Mucosa of gallbladder (tissue), 1 donor: ENCODE measurements at places on chromosomes 16 and 17.

DNA sequence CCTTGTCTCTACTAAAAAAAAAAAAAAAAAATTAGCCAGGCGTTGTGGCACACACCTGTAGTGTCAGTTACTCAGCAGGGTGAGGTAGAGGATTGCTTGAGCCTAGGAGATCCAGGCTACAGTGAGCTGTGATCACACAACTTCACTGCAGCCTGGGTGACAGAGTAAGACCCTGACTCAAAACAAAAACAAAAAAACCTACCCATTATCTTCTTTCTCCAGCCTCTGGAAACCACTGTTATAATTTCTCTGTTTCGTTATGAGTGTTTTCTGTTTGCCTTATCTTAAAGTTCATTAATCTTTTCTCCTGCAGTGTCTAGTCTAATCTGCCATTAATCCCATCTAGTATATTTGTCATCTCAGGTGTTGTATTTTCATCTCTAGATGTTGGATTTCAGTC, 18.6 kb upstream of the CLTC start:
- DNase-seq: no peak

- no peak for DNase-seq
These were observed 9.6 kb upstream of the UQCRC2 start for GRCh38 chr16:21943571-21943970.

DNA sequence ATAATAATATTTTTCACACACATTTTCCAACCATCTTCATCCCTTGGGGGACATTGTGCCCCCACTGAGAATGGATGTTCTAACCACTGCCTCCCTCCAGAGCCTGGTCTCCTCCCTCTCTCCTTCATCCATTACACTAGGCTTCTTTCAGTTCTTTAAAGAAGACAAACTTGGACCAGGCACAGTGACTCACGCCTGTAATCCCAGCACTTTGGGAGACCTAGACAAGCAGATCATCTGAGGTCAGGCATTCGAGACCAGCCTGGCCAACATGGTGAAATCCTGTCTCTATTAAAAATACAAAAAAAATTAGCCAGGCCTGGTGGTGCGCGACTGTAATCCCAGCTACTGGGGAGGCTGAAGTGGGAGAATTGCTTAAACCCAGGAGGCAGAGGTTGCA, 6.5 kb downstream of the ALOX15 start:
- no peak for DNase-seq

GRCh38 chr16:11583889-11584565, 2.7 kb downstream of the LITAF start:
- DNase-seq: no peak
